ENCODE measurements at places on chromosomes 12 and 14.

DNA sequence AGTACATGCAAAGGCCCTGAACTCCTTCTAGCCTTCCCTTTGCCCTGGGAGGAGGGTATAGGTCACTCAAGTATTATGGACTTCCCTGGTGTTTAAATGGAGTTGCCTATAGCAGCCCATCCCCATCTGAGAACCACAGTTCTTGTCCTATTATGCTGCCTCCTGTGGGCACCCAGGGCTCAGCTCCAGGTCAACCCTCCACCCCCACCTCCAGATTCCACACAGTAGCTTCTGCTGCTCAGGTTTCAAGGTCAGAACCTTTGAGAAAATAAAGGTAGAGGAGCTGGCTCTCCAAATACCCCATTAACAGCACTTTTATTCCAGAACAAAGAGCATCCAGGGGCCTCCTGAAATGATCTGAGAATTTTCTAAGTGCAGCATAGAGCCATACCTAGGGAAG is 57.4 kb downstream of the ACTN1 start:
- DNase-seq, result no peak

DNA sequence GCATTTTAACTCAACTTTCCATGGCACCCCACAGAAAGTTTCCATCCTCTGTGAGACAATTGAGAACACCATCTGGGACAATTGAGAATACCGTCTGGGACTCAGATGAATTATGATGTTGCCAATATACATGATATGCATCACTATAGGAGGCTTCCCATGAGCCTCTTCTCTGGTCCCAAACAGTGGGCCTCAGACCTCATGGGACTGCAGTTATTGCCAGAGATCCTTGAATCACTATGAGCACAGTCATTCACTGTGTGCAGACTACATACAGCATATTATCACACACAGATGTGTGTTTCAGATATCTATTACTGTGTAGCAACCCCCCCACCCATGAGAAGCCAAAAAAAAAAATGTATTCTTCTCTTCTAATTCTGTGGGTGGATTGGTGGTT is 134.4 kb downstream of the GXYLT1 start:
- DNase-seq, result no peak

- no peak for DNase-seq
These were observed 65.4 kb downstream of the SPATS2 start for GRCh38 chr12:49432616-49433015.

GRCh38 chr12:131869871-131870418 is 24.5 kb upstream of the ULK1 start:
- no peak for DNase-seq

DNA sequence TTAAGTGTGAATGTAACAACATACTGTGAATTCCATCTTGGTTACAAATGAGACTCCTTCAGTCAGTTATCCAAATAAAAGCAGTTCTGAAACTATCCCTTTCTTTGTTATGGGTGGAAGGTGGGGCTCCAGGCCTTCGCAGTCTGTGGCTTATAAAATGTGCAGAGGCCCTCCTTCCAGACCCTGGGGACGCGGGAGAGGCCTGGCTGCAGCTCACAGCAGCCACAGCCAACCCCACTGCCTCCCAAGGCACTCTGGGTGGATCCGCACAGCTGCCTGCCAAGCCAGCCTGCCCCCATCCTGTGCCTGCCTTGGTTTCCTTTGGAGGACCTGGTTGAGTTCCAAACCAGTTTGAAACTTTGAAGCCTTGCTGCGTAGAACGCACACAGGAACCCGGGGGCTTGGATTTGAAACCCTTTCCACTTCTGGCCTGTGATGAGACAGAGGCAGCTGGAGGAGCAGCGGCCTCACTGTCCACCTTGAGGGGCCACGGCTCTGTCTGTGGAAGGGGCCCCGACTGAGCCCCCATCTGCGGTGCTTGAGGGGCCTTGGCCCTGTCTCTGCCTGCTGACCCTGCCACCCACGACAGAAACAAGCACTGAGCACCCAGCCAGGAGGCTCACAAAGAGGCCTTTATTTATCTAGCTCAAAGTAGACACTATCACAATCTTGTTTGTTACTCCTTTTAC is 30.4 kb downstream of the CCNK start:
- peak; percentile 30 for DNase-seq

DNA sequence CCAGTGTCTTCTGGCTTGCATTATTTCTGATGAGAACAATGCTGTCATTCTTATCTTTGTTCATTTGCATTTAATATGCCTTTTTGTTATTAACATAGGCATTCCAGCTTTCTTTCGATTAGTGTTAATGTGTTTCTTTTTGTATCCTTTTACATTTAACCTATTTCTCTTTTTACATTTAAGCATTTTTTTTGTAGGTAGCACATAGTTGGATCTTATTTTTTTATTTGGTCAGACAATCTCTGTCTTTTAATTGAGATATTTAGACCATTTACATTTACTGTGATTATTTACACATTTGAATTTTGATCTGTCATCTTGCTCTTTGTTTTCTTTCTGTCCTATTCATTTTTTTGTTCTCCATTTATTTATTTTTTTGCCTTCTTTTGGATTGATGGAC is 14.5 kb upstream of the KIF26A start:
- DNase-seq, result no peak

DNA sequence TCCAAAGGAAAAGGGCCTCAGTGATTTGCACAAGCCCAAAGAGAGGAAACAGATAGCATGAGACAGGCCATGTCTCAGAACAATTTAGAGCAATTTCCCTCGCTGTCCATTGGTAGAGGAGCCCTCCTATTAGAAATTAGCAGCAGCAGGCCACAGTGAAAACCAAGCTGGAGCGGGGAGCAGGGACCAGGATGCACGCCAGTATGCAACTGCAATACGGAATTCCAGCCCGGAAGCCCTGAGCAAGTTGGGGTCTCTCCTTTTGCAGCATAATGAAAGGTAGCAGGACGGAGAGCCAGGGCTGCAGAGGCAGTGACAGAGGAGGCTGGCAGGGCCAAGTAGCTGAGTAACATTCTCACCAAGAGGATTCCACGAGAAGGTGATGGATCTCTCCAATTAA is 84.9 kb upstream of the CLMN start:
- DNase-seq, result no peak

DNA sequence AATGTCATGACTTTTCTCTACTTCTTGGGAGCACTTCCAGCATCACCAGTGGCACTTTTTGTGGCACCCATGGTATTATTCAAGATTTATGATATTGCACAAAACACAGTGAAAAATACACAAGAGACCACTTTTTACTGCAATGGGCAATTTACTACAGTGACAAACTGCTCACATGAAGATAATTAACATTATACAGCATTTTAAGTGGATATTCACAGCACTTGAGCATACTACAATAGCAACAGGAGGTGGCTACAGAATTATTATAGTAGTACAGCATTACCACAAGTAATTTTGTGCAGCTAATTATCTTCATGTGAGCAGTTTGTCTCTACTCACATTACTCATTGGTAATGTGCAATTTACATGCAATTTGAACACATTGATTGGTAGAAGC is 18.3 kb downstream of the IL26 start:
- DNase-seq, result no peak

DNA sequence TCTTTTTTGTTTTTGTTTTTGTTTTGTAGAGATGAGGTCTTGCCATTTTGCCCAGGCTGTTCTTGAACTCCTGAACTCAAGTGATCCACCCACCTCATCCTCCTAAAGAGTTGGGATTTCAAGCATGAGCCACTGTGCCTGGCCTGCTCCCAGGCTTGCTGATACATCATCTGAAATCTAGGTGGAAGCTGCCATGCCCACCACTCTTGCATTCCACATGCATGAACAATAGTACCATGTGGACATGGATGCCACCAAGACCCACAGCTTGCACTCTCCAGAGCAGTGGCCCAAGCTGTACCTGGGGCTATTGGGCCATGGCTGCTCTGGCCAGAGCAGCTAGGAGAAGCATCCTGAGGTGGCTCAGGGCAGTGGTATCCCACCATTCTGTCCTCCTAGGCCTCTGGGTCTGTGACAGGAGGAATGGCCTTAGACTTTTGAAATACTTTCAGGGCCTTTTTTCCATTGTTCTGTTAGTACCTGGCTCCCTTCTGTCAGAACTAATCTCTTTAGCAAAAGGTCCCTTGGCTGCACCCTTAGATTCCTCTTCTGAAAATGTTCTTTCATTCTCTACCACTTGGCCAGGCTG is 13.7 kb downstream of the FLVCR2 start:
- no peak for DNase-seq

- no peak for DNase-seq
These were observed 312.8 kb upstream of the MDGA2 start for GRCh38 chr14:47988175-47988574.

- DNase-seq, result no peak
These were observed 427 bp downstream of the SLC6A12 start for GRCh38 chr12:213527-213932.

DNA sequence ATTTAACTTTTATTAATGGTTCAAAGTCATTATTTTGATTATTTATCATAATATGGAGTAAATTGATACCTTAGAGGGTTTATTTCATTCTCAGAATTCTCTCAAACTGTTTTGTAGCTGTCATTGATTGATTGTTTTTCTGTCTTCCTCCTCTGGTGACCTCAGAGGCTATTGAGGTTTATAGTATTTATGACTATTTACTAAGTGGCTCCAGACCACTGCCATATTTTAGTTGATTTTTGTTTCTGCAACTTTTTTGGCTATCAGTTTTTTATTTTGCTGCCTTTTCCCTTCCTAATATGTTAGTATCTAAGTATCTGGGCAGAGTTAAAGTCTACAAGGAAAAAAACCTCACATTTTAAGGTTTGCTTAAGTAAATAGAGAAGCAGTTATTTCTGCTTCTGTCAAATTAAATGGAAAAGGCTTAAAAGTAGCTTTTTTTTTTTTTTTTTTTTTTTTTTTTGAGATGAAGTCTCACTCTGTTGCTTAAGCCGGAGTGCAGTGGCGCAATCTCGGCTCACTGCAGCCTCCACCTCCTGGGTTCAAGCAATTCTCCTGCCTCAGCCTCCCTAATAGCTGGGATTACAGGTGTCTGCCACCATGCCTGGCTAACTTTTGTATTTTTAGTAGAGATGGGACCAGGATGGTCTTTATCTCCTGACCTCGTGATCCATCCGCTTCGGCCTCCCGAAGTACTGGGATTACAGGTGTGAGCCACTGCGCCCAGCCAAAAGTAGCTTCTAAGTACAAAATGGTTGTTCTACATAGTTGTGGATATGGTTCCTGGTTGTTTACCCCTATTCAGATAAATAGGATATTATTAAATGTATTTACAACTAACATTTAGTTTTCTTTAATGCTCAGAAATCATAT is 8.2 kb downstream of the MDM2 start:
- no peak for DNase-seq

DNA sequence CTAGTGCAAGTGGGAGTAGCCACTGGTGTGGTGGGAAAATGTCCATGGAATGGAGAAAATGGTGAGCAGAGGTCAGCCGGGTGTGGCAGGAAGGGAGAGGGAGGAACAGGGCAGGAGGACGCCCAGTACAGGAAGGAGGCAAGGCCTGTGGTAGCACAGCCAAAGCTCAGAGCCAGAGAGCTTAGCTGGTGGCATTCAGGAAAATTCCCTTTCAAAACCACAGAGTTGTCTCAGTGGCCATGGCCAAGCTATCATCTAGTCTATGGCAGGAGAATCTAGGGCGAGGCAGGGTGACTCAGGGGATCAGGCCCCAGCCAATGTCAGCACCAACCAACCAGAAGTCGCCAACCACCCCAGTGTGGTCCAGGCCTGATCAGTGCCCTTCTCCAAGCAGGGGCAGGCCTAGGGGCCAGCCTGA is 67.7 kb upstream of the DDX11 start:
- no peak for DNase-seq

- no peak for DNase-seq
These were observed 27.8 kb upstream of the CAPRIN2 start for GRCh38 chr12:30782316-30783173.

DNA sequence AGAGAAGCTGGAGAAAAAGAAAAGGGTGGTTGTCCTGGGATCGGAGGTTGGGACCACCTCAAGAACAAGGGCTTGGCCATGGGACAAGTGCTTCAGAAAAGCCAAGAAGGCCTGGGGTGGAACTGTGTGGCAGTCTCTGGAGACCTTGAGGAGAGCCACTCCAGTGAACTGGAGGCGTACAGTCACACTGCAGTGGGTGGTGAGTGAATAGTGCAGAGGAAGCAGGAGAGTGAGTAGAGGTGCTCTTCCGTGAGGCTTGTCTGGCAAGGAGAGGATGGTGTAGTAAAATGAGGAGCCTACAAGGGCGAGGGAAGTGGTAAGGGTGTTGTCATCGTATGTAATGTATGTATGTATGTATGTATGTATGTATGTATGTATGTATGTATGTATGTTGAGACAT is 20.9 kb downstream of the RASSF3 start:
- DNase-seq, result no peak

GRCh38 chr14:68513137-68513536 is 279.7 kb downstream of the ZFP36L1 start:
- DNase-seq, result no peak

DNA sequence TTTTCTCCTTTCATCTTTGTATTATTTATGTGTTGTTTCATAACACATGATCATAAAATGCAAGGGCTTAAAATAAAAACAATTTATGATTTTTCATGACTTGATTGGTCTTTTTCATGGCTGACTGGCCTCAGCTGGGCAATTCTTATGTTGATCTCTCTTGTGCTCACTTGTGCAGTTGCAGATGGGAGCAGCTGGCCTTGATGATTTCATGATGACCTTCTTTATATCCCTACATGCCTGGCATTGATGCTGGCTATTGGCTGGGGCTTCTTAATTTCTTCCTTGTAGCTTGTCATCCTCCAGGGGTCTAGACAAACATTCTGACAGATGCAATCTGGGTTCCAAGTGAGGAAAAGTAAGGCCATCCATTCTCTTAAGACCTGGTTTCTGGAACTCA is 1832.8 kb upstream of the FLRT2 start:
- no peak for DNase-seq

GRCh38 chr14:75264036-75264435 is 14.6 kb upstream of the FOS start:
- no peak for DNase-seq

GRCh38 chr14:74571441-74571841 is 40.6 kb downstream of the LTBP2 start:
- DNase-seq, result no peak

GRCh38 chr12:89082370-89082753 is 269.9 kb downstream of the DUSP6 start:
- DNase-seq, result no peak

DNA sequence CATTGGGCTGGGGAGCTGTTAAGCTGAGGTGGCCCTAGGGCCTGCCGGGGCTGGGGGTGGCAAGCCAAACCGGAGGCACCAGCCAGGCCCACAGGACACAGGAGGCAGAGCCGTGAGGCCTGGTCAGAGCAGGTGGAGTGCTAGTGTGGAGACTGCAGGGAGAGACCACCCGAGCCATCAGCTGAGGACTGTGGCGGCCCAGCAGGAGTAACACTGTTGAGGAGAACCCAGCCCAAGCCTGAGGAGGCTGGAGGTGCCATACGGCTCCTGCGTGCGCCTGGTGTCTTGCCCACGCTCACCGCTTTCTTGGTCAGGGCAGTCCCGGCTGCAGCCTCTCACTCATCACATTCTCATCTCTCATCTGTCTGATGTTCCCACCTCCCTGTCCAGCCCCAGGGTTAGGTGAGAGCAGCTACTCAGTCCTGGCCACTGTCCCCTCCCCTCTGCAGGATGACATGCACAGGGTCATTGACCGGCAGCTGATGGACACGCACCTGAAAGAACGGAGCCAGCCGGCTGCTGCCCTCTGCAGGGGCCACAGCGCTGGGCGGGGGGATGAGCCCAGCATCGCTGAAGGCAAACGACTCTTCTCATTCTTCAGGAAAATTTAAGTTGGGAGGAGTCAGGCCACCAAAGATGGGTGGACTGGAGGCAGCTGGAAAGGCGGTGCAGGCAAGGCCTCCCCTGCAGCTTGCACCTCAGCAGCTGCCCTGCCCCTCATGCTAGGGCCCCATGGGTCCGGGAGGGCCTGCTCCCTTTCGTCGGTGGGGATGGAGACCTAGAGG is 23.8 kb downstream of the RAB35 start:
- DNase-seq, result no peak

GRCh38 chr14:74501135-74501614 is 7.6 kb downstream of the ISCA2 start:
- peak; percentile 57 for DNase-seq
